ENCODE measurements at places on chromosomes 12 and 14.

- no peak for DNase-seq
These were observed 200.2 kb upstream of the RBM19 start for GRCh38 chr12:114166362-114166761.

DNA sequence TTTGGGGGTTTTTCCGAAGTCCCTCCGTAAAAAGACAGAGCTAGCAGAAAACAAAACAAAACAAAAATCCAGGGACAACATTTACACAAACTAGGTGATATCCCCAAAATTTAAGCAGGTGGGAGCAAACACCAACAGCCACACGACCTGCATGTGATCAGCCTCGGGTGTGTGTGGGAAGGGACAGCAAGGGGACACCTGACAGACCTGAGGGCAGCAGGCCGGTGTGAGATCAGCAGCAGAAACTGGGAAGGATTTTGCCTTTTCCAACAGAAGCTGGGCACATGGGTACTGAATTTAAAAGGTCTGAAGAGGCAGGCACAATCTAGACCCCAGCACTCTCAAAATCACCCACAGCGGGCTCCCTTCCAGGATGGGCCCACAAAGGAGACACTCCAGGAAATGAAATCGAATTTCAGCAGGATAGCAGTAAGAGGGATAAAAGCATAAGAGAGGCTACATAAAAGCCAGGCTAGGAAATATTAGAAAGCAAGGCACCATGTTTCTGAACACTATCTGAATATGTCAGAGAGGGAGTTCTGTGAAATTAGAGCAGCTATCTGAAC is 36.5 kb upstream of the SELPLG start:
- DNase-seq, result no peak

- DNase-seq, result no peak
These were observed 198.6 kb downstream of the BCAT1 start for GRCh38 chr12:24750263-24750662.

- DNase-seq, result no peak
These were observed 37.2 kb downstream of the RDH12 start for GRCh38 chr14:67738740-67739504.

DNA sequence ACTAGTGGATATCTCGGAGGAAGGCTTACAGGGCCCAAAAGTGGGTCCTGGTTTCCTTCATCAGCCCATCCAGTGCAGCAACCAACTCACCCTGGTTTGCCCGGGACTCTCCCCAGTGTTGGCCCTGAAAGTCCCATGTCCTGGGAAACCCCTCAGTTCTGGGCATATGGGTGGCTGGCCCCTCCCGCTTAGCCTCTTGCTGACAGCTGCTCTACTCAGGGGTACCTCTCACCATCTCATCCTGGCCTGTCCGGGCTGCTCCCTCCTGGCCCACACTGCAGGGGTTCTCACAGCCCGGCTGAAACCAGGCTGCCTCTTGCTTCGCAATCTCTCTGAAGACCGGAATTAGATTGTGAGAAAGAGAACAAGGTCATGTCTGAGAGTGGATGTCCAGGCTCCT is 48.9 kb upstream of the SLC24A4 start:
- DNase-seq, result no peak
